ENCODE measurements at places on chromosomes 16 and 17. TPM values are rescaled to one million over a fixed set of nuclear protein-coding genes. Genes with fewer than 3 reads are reported as not detected.

C1QTNF1 gene
- 20.3 TPM for total RNA-seq

GRAPL gene
- total RNA-seq: 2.9 TPM

HSPB9 gene
- total RNA-seq: not detected

CES4A gene
- total RNA-seq: 22.3 TPM

CA5A gene
- not detected for total RNA-seq

DNA sequence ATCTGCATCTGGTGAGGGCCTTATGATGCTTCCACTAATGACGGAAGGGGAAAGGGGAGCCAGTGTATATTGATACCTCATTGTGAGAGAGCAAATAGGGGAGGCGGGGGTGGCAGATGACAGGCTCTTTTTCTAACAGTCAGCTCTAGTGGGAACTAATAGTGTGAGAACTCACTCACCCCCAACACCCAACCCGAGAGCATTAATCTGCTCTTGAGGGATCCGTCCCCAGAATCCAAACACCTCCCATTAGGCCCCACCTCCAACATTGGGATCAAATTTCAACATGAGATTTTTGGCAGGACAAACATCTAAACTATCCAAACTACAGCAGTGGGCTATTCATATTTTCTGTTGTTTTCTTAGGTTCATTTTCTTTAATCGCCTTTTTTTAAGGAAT is 54.4 kb downstream of the BPTF start:
- DNase-seq: no peak

DNA sequence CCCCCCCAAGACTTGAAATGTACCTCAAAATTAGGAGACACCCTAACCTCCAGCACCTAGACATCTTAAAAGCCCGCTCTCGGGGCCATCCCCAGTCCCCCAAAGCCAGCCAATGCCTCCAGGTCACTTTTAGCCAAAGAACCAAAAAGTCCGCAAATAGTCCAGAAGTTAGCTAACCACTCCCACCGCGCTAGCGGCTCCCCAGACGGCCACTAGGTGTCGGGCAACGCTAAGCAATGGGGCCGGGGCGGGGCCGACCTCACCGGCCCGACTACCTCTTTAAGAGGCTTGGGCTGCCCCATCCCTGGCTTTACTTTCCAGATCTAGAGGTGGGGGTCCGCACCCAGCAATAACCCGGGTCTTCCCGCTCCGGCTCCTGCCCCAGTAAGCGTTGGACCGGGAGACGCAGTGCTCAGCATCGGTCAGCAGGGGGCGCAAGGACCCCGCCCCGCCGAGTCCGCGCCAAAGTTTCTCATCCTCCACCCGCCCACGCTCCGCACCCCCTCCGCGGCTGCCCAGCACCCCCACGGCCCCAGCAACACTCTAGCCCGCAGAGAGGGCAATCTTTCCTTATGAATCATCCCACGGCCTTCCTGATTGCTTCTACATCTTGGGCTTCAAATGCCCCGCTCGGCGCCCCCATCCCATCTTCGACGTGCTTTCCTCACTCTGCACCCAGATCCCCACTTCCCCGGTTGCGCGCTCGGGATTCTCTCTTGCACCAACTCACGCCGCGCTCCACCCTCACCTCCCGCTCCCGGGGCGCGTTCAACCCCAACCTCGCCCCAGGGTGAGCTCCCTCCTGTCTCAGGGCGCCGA is 765 bp downstream of the COL1A1 start:
- peak; percentile 94 for DNase-seq

DNA sequence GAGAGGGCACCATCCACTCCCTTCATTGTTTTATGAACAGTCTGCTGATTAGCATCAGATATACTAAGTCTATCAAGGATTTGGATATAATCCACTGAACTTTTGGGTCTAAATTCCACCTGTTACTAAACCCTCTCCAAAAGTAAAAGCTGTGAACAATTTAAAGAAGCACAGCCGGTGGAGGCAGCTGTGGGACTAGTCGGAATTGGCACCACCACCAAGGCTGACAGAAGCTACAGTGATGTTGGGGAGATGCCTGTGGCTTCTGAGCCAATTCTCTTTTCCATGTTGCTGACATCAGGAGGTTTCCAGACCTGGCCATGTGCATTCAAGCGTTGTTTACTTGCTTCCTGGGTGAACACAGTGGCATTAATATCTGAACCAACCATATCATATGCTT is 679.0 kb upstream of the CA10 start:
- DNase-seq: no peak

DNA sequence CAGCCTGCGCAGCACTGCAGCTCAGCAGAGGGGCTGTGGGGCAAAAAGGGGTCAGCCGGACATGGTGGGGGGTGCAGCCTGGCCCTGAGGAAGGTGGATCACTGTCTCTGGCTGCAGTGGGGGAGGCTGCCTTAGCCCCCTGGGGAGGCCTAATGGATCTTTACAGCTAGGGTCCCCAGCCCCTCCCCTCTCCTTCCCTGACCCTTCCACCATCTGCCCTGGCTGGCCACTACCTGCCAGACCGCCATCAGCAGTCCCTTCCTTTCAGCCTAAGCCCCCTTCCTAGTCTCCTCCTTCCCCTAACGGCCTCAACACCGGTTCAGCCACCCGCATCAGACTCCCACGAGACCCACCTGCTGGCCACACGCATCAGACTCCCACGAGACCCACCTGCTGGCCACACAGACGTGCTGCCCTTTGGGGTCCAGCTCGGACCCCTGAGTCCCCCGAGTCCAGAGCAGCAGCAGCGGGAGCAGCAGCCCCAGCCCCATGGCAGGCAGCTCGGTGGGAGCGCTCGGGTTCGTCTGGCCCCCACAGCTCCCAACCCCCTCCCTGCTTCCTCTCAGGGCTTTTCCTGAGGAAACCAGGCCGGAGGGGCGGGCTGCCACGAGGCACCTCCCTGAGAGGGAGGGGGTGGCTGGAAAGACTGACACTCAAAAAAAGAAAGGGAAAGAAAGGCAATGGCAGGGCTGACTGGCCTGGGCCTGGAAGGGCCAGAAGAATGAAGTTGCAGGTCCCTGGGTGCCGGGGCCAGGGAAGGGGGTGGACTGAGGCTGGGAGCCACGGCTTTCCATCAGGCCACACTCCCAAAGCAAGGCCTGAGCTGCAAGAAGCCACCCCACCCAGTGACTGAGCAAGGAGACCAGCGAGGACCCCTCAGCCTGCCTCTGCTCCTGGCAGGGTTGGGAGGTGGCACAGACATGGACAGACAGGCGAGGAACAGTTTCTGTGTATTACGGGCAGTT is at the start of gene SCARF1:
TSS of gene SCARF1 (minus strand) at position 526 of the 965 bp plus-strand sequence. CDS start at position 491, 35 bp downstream.
- peak; percentile 70 for DNase-seq

DNA sequence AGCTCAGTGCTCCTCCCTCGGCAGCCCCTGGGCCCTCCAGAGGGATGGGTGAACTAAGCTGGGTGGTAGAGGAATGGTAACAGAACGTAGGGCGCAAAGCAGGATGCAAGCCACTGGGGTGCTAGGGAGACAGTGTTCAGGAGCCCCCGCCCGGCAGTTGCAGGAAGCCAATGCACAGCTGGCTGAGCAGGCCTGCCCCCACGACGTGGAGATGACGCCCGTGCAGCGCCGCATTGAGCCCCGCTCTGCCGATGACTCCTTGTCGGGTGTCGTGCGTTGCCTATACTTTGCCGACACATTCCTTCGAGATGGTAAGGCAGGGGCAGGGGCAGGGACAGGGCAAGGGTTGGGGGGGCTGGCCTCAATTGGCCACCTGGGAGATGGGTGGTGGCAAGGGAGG is 12.9 kb downstream of the LLGL1 start:
- DNase-seq: no peak

- DNase-seq: no peak
Measured at GRCh38 chr17:56499799-56500388, 93.6 kb upstream of the NOG start.

DNA sequence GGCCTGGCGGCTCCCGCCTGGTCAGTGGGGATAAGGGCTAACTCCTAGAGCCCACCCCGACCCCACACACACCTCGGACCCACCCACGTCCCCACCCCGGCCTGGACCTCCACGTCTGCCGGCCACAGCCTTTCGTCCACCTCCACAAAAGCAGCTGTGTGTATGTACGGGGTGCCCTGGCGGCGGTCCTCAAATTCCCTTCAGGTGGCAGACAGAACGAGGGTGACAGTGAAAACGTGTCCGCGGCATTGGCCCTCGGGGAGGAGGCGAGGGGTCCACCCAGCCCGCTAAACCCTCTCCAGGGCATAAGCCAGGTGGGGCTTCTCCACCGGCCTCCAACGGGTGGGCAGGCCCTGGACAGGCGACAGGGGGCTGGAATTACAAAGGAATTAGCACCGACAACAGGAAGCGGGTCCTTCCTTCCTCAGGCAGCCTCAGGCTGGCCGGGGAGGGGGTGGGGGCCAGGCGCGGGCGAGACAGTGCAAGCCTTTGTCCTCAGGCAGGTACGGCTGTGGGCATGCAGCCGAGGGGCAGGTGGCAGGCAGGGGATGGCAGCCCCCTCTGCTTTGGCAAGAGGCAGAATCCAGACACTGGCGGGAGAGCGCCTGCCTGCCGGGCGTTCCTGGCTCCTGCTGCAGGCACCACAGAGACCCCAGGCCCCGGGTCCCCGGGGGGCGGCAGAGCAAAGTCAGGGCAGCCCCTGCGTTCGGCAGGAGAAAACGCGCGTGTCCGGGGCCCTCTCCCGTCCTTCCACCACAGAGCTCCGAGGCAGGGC is 12.3 kb upstream of the PITPNA start:
- no peak for DNase-seq

DNA sequence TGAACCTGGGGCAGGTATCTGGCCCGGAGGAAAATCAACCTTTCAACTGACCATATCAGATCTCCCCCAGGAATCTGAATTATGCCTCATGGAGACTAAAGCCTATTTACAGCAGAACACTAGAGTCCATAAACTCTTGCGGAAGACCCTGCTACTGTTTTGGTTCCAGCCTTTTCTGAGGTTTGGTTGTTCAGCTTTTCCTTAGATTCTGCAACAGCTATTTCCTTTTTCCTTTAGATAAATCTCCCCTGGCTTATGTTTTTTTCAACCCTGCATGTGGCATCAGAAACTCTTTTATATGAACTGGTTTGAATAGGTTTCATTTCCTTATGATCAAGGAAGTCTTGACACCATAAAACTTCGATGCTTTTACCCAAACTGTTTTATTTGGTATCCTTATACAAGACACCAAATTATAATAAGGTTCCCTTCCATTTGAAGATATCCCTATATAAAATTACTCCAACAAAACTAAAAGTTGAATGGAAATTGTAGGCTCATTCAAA is 13.1 kb downstream of the SPOP start:
- no peak for DNase-seq

GRCh38 chr17:2397247-2398171 is 3.4 kb downstream of the MNT start:
- DNase-seq: no peak

DNA sequence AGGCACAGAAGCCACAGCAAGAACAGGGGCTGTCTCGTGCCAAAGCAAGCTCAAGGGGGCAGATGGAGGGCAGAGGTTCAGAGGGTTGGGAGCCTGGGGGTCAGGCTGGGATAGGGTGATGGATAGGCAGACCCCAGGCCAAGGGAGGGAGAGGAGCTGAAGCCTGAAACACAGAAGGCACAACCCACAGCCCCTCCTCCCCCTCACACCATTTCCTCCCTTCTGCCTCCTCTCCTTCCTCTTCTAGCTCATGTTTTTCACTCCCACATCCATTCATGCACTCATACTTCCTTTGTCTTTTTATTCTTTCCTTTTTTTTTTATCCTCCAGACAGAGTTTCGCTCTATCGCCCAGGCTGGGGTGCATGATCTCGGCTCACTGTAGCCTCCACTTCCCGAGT is 61.1 kb downstream of the SOCS1 start:
- DNase-seq: no peak
